Esophagus muscularis mucosa (tissue), 4 donors: ENCODE measurements at places on chromosomes 2 and 18. TPM values are rescaled to one million over a fixed set of nuclear protein-coding genes. Genes with fewer than 3 reads are reported as not detected.
A peak's percentile ranks its signal among the peaks of the same experiment; 100 is the strongest.

DNA sequence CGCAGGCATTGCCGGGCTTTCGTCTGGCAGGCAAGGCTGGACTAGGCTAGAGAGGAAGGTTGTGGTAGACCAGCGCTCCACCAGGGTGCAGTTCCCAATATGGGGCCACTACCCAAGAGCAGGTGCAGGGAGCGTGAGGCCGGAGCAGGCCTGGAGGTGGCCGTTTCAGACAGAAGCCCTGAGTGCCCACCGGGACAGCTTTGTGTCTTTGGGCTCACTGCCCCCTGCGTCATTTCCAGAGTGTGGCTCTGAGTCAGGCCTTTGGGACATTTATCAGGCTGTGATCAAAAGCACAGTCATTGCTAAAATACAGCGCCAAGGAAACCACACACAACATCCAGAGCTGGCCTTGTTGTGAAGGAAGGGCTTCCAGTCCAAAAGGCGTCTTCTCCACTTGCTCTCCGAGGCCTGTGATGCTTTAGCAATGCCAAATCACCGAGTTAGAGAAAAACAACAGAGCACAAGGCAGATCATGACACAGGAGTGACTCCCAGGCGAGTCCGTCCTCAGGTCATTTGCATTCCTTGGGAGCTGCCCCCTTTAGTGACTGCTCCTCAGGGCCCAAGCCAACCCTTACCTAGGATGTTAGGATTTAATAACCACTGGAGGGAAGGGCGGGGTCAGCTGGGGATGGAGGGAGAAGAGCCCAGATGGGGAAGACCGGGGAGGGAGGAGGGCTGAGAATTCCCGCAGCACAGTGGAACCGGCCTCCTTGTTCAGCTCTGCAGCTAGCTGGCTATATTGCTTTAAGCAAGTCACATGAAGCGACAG is 42.3 kb downstream of the RFX8 start:
- no peak for DNase-seq

DNA sequence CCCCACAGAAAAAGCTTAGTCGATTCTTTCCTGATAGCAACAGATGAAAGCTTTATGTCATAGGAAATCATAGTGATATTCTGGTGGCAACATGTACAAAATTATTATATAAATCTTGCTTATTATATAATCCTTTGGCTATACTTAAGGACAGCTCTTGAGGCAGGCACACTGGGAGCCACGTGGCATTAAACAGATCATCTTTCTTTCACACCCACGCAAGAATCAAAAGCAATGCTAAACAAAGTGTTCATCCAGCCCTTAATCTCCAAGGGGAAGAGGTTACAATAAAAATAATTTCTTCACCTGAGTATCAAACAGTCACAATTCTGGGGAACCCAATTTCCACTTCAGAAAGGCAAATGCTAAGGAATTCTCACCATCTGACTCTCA is 57.8 kb downstream of the CYB5A start:
- DNase-seq = no peak

DNA sequence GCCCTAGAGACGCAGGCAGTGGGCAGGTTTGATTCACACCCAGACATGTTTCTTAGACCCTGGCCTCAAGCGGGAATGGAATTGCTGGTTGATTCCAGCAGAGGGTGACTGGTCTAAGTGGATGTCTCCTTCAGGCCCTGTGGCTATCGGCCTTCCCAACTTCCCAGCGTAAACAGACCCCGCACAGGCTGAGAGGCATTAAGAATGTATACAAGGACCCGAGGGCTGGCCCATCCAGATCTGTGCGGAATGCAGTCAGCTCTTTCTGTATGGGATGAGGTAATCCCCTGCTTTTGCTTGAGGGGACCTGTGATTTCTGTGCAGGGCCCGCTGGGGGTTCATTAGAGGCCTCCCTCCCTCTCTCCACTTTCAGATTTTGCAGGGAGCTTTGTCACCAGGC is 6.5 kb downstream of the ACKR3 start:
- no peak for DNase-seq

DNA sequence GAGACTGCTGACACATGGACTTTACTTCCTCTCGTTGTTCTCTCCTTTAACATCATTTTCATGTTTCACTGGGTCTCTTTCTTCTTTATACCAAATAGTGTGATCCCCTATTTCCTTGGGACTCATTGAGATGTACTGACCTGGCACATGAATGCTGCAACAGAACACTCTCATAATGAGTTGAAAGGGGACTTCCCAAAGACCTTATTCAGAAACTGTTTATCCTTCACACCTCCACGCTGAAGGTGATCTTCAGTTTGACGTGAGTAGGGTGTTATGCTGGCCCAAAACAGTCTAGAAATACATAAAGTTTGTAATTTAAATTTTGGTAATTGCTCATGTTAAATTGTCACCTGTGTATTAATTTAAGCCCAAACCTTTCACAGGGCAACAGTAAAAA is 1096.8 kb upstream of the GYPC start:
- no peak for DNase-seq

DNA sequence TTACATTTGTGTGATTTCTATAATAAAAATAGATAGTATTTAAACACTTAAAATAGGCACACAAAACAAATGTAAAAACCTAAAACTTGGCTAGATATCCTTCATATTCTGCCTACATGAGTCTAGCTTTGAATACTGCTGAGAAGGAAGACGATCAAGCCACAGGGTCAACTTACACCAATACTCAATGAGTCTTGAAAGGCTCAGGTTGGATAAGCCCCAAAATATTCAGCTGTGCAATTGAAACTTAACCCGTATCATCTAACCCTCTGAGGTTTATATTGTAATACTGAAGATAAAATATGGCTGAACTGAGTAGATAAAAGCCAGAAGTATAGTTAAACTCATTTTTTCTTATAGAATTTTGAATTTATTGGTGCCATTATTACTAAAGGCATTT is 313.0 kb upstream of the NRXN1 start:
- DNase-seq = no peak

DNA sequence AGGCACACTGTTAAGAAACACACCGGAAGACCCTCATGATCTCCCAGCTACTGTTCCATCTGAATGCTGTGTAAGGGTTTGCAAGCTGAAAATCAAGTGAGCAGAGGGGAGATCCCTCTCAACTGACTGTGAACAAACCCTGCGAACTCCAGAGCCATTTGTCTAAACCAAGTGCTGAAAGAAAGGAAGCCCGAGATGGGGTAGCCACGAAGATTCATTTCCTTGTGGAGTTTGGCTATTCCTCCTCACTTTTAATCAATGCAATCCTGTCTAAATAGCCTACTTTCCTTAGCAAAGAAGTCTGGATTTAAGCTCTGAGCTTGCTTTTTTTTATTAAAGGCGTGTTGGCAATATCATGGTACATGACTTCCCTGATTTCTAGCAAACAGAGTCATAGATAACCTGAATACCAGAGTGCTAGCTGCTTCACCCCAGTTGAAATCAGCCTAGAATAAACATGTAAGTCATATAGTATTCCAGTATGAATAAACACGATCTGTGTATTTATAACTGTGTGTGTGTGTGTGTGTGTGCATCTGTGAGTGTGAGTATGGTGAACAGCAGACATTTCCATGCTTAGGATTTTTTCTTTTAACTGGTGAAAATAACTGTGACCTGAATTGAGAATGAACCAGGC is 365.2 kb downstream of the ZNF521 start:
- no peak for DNase-seq

The DAW1 gene
- 0.33 TPM for total RNA-seq

GRCh38 chr2:132721938-132722337 is 51.9 kb upstream of the LYPD1 start:
- no peak for DNase-seq

DNA sequence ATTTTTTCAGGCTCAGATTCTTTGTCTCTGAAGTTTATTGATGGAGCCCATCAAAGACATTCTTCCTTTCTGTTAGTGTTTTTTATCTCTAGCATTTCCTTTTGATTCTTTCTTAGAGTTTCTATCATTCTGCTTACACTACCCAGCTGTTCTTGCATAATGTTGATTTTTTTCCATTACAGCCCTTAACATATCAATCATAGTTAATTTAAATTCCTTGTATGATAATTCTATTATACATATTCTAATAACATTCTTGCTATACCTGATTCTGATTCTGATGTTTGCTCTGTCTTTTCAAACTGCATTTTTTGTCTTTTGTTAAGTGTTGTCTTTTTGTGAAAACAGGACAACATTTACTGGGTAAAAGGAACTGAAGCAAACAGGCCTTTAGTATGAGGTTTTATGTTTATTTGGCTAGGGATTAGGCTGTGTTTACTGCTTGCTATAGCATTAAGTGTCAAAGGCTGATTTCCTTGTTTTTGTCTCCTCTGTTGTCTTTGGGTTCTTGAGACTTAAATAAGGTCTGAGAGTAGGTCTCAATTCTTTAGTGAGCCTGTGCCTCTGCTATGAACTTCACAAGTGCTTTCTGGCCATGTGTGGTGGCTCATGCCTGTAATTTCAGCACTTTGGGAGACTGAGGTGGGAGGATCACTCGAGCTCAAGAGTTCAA is 8.0 kb upstream of the STAM2 start:
- DNase-seq = no peak

GRCh38 chr2:173146590-173146989 is 70.9 kb downstream of the MAP3K20 start:
- DNase-seq = no peak

GRCh38 chr2:47270421-47270820 is 115.3 kb upstream of the STPG4 start:
- DNase-seq = no peak

GRCh38 chr2:165219481-165219880 is 15.6 kb upstream of the SCN3A start:
- DNase-seq = no peak

The DAPL1 gene
- not detected for total RNA-seq

The MAP2 gene
- total RNA-seq = 37.0 TPM

The ABCG5 gene
- total RNA-seq = not detected

The C2orf74 gene
- 29.7 TPM for total RNA-seq

- DNase-seq = peak; percentile 42
Measured at GRCh38 chr2:9948721-9949120, 2.8 kb upstream of the GRHL1 start.

GRCh38 chr2:163735685-163736432 is at the start of gene FIGN:
TSS of gene FIGN (minus strand) at chr2:163736008. CDS start at chr2:163734927, 1,081 bp downstream.
- peak; percentile 94 for DNase-seq

The KIAA2012 gene
- not detected for total RNA-seq

- no peak for DNase-seq
Measured at GRCh38 chr2:200479692-200480265, 30.1 kb downstream of the KCTD18 start.

GRCh38 chr18:59032308-59032707 is 107.4 kb upstream of the SEC11C start:
- no peak for DNase-seq

The CAD gene
- 28.3 TPM for total RNA-seq
